ENCODE measurements at places on chromosomes 1 and 21.

DNA sequence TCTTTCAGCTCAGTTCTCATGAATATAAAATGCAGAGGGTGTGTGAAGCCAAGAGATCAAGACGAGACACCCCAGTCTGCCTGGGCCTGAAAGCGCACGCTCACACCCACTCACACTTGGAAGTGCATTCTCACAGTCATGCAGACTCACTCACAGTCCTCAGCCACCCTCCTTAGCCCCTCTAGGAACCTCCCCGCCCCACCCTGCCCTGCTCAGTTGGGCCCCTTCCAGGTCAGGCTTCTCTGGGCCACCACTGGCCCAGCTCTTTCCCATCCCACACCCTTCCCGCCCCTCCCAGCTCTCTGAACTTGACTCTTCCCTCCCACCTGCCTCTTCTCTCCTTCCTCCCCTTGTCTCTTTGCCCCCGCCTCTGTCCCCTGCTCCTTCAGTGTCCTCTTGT is 93.8 kb downstream of the EPHB2 start:
- no peak for ATAC-seq

GRCh38 chr1:70438529-70438928 is 27.5 kb downstream of the CTH start:
- no peak for ATAC-seq

GRCh38 chr1:85168884-85169283 is 31.9 kb downstream of the SYDE2 start:
- ATAC-seq: no peak

GRCh38 chr1:40357625-40358024 is 15.9 kb upstream of the SMAP2 start:
- no peak for ATAC-seq

- no peak for ATAC-seq
Observed at GRCh38 chr1:96473791-96474434, 247.7 kb upstream of the PTBP2 start.

DNA sequence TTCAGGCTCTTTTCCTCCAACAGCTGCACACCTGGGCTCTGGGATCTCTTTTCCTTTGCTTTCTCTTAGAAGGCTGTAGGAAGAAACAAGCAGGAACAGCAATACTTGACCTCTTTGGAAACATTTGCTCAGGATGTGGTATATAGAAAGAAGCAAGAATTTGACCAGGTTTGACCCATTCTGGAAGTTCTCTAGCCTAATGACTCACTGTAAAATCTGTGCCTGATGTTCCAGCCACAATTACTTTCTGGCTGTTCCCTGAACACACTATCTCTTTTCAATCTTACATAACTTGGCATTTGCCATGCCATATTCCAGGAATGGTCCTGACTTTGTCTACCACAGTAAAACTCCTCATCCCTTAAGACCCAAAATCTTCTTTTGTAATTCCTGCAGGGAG is 419.9 kb upstream of the DAB1 start:
- ATAC-seq: no peak

DNA sequence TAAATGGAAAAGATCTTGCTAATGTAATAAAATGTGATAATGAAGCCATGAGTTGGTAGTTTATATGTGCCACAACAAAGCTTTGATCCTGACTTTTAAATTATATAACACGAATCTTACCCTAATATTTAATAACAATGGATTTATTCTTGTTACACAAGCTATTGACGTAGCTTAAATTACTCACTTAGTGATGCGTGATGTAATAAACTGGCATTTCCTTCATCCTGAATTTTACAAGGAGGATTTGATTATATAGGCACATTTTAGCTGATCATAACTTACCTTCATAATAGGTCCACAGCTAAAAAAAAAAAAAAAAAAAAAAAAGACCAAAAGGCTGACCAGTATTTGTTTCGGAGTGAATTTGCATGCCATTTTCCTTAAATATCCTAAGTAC is 76.2 kb upstream of the IVNS1ABP start:
- no peak for ATAC-seq

GRCh38 chr21:32949701-32950100 is 76.0 kb upstream of the OLIG2 start:
- ATAC-seq: no peak

DNA sequence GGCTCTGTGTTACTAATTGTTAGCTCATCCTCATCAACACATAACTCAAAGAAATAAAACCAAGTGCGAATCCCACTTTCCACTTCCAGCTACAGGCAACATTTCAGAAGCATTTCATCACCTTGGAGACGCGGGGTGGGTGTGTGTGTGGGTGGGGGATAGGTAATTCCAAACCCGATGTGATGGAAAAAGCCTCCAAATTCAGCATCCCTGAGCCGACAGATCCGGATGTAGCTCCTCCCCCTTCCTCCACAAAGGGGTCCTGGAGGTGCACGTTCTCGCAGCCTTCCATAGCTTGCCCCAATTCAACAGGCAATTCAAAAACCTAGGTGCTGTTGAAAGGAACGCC is 486 bp downstream of the HSPA13 start:
- no peak for ATAC-seq

GRCh38 chr21:39153373-39153772 is 29.9 kb downstream of the PSMG1 start:
- no peak for ATAC-seq

DNA sequence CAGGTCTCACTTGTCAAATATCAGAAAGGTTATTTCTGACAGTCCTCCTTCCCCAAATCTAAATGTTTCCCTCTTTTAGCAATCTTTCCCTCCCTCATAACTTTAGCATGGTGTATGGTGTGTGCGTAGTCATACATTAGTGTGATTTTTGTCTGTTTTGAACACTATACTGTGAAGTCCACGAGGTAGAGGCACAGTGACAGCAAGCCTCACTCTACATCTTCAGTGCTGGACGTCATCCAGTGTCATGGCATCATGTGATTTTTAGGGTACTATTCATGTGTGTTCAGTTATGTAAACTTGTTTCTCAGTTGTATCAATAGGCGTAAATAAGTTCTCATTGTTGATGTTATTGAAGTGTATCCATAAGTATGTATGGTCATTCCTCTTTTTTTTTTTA is 39.1 kb downstream of the DYRK1A start:
- no peak for ATAC-seq

DNA sequence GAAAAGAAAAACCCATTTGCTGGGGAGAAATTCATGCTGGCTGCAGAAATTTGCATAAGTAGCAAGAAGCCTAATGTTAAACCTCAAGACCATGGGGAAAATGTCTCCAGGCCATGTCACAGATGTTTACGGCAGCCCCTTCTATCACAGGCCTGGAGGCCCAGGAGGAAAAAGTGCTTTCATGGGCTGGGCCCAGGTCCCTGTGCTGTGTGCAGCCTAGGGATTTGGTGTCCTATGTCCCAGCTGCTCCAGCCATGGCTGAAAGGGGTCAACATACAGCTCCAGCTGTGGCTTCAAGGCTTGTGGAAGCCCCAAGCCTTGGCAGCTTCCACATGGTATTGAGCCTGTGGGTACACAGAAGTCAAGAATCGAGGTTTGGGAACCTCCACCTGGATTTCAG is 93.0 kb downstream of the HFM1 start:
- no peak for ATAC-seq

DNA sequence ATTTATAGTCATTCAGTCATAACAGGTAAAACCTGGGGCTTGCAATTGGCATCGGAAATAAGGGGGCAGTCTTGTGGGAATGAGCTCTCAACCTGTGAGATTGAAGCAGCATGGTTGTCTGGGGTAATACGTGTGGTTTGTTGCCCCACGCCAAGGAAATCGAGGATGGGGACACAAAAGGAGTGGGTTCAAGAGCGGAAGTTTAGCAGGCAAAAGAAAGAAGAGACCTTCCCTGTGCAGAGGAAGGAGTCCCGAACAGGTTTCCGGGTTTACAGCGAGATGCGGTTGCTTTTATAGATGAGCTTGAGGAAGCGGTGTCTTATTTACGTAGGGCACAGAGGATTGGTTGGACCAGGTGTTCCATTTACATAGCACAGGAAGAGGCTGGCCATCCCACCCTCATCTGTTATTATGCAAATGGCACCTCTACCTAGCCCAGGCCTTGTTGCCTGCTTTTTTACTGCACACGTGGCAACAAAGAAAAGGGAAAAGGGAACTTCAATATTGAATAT is 37.3 kb downstream of the IFNAR1 start:
- no peak for ATAC-seq

GRCh38 chr1:58773406-58773840 is 10.4 kb downstream of the JUN start:
- ATAC-seq: peak; percentile 66

DNA sequence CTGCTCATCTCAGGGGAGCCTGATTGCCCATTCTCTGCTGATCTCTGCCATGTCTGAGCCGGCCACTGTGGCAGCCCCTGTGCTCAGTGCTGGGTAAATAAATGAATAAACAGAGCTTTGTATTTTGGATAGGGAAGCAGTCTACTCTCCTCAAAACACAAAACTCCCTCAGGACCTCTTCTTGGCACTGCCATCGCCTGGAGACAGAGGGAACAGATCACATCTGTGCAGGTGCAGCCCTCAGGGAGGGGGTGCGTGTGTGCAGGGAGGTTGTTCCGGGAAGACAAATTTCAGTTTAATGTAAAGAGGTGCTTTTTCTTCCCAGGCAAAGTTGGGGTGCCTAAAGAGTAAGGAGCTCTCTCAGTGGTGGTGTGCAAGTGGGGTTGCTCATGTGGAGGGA is 7.7 kb upstream of the FAM167B start:
- ATAC-seq: no peak

DNA sequence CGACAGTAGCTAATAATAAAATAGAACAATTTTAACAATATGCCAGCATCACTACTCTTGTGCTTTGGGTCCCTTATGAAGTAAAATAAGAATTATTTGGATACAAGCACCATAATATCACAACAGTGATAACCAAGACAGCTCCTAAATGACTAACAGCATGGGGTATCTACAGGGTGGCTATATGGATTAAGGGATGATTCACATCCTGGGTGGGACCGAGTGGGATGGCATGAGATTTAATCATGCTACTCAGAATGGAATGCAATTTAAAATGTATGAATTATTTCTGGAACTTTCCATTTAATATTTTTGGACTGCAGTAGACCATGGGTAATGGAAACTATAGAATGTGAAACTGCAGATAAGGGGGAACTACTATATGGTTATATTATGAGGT is 28.1 kb upstream of the B3GALNT2 start:
- no peak for ATAC-seq

DNA sequence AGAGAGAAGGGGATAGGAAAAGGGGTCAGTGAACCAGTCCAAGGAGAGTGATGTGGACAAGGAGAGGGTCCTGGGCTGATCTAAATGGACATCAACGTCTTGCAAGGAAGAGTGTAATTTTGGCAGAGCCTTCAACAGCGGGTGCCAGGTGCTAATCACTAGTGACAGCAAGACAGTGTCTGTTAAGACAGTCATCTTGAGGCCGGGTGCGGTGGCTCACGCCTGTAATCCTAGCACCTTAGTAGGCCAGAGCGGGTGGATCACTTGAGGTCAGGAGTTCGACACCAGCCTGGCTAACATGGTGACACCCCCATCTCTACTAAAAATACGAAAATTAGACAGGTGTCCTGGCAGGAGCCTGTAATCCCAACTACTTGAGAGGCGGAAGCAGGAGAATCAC is 12.2 kb upstream of the PADI6 start:
- ATAC-seq: no peak

DNA sequence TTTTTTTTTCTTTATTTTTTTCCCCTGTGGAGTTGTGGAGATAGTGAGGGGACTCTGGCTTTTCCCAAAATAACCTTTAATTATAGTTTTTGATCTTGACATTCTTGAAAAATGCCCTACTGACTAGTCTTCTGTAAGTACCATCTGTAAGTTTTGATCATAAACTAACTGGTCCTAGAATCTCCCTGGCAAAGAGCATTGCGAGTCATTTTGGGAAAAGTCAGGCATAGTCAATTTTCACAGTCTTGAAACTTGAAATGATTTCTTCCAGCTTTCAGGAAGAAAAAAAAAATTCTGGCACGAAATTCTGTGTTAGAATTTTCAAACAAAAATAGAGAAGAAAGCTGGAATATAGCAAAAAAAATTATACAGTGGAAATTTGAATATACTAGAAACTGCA is 181.2 kb upstream of the SNX7 start:
- no peak for ATAC-seq

DNA sequence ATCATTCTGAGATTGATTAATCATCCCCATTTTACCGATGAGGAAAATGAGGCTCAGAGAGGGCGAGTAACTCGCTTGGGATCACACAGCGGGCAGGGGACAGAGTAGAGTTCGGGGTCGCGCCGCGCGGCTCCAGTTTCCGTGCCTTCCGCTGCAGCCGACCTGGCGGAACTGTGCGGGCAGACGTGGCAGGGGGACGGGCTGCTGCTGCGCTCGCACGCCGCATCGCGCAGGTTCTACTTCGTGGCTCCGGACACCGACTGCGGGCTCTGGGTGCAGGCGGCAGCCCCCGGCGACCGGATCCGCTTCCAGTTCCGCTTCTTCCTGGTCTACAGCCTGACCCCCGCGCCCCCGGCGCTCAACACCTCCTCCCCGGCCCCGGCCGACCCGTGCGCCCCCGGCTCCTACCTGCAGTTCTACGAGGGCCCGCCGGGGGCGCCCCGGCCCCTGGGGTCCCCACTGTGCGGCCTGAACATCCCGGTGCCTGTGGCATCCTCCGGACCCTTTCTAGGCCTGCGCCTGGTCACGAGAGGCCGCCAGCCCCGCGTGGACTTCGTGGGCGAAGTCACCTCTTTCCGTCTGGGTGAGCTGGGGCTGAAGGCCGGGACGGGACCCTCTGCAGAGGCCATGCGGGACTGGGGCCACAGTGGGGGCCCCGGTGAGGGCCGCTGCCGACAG is 2.3 kb downstream of the LDLRAD2 start:
- no peak for ATAC-seq

DNA sequence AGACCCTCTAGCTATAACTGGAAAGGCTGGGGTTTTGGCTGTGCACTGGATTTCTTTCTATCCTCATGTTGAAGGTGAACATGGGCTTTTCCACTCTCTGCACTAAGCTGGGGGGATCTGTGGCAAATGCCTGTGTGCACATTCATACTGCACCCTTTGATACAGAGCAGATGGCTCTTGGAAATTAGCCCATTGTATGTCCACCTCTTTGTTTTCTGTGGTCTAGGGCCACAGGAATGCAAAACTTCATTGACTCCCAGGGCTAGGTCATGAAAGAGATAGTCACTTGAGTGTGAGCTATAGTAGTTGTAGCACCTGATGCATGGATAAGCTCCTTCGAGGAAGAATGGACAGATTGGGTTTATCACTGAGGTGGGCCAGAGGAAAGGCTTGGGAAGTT is 5.7 kb upstream of the OR14A16 start:
- ATAC-seq: no peak

DNA sequence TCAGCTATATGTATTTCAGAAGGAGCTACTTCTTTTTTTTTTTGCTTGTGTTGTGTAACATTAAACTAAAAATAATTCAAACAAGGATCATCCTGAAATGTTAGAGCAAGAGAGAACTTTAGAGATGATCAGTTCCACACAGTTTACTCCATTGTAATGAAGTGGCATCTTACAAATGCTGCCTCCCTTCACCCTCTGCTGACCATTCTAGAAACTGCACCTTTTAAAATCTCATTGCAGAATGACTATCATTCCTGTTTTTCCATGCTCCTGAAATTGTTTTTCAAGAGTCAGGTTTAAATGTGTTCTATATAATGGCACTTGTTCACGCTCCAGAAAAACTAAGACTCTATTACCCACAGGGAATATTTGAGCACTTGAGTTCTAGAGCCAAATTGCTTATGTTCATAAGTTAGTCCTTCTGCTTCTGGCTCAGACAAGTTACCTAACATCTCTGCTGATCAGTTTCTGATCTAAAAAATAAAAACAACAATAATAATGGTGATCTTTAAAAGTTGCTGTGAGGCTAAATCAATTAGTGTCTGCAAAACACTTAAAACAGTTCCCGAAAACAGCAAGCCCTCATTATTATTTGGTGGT is 21.5 kb upstream of the SLC44A5 start:
- no peak for ATAC-seq

- no peak for ATAC-seq
Observed at GRCh38 chr1:199590708-199591107, 436.8 kb upstream of the NR5A2 start.

Measured in gastroesophageal sphincter (tissue), 4 donors.